Kasumi-1 (cell line): ENCODE measurements at places on chromosomes 5 and 9.

DNA sequence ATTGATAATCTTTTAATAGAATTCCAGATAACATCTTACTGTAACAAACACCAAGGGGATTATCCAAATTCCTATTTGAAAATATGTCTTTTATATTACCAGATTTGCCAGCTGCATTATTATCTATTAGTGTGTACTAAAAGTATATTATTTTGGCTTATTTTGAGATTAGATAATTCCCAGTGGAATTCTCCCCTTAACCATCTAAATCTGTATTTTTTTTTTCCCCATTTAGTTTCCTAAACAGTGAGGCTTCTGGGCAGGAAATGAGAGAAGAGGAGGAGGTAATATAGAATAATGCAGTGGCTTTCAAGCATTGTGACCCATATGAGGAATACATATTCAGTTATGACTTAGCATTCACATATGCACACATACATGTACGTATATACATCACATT, 53.5 kb upstream of the ABL1 start:
- DNase-seq: no peak

- DNase-seq: no peak
Observed at GRCh38 chr5:179259731-179260323, 85.4 kb downstream of the ADAMTS2 start.

DNA sequence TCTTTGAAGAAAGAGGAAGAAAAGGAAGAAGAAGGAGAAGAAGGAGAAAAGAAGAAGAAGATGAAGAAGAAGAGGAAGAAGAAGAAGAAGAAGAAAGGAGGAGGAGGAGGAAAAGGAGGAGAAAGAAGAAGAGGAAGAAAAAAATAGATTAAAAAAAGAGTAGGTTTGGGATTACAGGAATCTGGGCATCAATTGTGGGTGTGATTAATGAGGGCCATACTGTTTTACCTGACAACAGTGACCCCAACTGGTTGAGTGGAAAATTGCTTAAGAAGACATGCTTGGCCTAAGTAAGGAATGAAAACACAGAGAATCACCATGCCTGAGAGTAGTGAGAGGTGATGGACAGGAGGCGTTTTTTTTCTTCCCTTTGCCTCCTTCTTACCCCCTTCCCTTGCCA, 114.6 kb downstream of the FAM170A start:
- DNase-seq: peak; percentile 63

GRCh38 chr5:59766427-59767210, 126.9 kb downstream of the PDE4D start:
- no peak for DNase-seq

DNA sequence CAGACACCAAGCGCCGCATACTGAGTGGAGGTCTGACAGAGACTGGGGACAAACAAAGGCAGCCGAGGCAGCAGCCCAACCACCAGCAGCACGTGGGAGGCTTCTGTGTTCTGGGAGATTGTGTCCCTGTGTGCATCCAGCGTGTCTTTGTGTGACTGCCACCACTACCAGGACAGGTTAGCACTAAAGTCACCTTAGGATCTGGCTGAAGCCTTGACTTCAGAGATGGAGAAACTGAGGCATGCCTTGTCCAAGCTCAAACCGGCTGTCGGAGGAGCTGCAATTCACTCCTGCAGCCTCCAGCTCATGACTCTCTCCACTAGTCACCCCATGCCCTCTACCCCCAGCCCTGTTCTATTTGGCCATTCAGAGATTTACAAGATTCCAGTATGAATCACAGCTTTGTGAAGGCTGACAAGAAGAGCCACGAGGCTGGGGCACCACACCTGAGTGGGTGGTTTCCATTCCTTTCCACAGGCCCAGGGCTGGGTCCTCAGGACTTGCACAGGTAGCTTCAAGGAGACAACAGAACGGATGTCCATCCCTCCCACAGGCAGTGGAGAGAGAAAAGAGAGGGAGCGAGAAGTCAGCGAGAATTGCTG, 69.3 kb downstream of the SHB start:
- DNase-seq: no peak

DNA sequence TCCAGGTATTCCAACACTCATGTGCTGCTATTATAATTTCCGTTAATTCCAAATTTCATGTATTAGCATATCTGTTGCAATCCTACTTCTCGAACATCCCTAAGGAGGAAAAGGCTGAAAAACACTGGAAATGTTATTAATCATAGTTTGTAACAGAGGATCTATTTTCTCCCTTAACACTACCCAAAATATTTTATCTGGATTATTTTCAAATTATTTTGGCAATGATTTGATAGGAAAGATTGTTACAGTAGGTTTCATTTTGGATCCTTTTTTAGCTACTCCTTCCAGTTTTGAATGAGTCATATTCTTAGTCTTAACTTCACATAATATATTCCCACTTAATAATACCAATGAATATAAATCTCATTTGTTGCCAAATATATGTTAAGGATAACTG, 13.9 kb upstream of the NAA35 start:
- no peak for DNase-seq

GRCh38 chr5:35554016-35554415, 63.6 kb upstream of the SPEF2 start:
- DNase-seq: no peak

GRCh38 chr5:174166231-174167079, 120.9 kb downstream of the NSG2 start:
- DNase-seq: no peak

DNA sequence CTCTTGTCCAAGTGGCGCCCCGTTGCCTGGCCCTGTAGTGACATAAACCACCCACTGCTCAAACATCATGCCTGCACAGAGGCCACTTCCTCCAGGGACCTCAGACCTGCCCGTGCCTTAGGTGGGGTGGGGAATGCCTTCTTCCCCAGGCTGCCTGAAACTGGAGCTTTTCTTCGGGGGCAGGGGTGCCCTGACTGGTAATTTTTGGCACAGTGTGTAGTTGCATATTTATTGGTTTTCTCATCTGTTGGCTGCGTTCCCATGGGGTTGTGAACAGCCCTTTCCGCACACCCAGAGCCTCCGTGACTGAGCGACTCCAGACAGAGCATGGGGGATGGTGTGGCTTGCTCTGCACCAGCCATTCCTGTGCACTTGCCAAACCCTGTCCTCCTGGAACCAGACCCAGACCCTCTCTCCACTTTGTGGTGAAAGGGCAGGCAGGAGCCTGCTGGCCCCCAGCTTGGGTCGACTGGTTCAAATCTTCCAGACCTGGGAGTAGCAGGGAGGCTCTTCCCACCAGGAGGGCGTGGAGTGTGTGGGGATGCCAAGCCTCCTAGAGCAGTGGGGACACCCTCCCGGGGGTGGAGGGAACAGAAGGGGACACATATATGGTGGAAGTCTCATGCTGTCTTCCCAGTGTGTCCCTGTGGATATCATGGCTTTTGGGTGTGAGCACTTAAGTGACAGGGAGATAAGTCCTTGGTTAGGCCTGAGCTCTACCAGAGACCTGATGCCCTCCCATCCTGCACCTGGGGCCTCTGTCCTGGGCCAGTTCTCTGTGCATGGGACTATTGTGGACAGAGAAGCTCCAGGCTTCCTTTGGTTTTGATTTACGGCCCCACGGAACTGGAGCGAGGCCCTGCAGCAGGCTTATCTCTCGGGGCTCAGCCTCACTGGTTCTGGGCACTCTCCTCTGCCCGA, 39.6 kb downstream of the WNK2 start:
- DNase-seq: no peak

DNA sequence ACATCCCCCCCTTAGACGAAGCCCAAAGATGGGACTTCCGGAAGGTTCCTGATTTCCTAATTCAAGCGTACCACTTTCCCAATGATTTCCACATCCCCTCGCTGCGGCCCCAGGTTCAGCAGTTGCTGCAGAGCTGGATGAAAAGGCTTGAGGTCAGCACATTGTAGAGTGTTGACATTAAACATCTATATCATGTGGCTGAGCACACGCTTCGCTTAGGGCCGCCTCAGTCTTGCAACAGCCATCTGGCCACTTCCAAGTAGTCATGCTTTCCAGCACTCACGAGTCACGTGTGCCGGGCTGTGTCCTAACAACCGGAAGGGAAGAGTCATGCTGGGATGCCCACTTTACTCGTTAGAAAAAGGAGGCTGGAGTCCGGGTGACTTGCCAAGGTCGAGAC, 340.6 kb upstream of the IRX4 start:
- no peak for DNase-seq

GRCh38 chr9:35306283-35306682, 144.5 kb downstream of the UNC13B start:
- DNase-seq: no peak

- DNase-seq: no peak
Observed at GRCh38 chr5:1553539-1554409, 30.0 kb upstream of the LPCAT1 start.

- DNase-seq: no peak
Observed at GRCh38 chr5:30650311-30650710, 543.2 kb upstream of the CDH6 start.

DNA sequence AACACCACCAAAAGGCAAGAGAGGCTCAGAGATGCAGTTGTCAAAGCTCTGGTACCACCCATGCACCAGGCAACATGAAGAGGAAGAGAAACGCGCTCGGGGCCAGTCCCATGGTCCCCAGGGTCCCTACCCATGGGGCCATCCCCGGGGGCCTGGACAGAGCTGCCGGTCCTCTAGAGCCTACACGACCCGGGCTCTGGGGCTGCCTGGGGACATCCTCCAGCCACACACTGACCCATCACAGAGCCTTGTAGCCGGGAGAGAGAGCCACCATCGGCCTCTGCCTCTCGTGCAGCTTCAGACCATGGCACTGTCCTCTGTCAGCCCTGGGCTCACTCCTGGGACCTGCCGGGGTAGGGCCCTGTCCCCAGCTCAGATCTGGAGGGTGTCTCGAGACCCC, 23.7 kb downstream of the VAV2 start:
- DNase-seq: no peak

GRCh38 chr9:31034311-31034710, 1350.1 kb upstream of the ACO1 start:
- no peak for DNase-seq

- DNase-seq: no peak
Observed at GRCh38 chr5:148904440-148904839, 78.0 kb downstream of the ADRB2 start.

DNA sequence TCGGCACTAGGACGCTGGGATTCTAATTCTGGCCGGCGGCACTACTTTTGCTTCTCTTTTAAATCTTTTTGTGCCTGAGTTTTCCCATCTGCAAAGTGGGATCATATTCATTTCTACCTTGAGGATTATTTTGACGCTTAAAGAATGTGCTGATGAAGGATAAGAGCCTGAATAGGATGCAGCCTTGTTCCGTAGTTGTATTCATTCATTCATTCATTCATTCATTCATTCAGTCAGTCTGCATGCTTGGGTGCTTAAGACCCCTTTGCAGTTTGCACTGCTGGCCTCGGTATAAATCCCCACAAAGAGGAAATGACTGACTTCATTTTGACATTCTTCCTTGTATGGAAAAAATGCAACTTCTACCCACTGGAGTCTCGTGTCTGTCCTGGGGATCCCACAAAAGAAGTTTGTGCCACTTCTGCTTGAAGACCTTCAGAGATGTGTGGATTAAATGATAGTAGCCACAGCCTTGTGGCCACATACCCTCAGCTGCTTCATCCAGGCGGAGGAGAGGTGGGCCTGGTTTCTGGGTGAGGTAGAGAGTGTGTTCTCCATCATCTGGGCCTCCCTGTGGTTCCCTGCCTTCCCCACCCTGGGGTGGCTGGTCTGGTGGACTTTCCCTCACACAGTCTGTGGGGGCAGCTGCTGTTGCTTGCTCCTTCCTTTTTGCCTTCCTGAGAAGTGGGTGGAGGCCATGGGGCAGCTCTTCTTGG, 62.6 kb downstream of the PPARGC1B start:
- DNase-seq: no peak

- DNase-seq: no peak
Observed at GRCh38 chr9:91180240-91180929, 181.3 kb downstream of the AUH start.

- peak; percentile 9 for DNase-seq
Observed at GRCh38 chr5:55601204-55601618, 66.4 kb upstream of the PLPP1 start.

DNA sequence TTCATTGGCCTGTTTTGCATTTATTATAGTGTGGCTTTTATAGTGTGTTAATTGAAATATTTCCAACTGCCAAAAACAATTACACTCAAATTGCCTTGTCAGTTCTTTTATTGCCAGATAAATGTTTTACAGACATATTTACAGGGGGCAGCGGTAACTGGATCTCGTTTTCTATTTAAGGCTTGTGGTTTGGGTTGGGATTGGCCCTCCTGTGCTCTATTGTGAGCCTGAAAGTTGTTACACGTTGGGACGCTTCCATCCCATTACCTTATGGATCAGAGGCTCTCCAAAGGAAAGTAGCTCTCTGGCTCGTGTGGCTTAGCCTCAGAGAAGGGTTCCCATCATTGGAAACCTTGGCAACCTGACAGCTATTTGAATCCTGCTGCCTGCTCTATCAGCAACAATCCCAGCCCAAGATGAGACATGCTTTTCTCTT, 20.8 kb downstream of the DNAI1 start:
- no peak for DNase-seq

DNA sequence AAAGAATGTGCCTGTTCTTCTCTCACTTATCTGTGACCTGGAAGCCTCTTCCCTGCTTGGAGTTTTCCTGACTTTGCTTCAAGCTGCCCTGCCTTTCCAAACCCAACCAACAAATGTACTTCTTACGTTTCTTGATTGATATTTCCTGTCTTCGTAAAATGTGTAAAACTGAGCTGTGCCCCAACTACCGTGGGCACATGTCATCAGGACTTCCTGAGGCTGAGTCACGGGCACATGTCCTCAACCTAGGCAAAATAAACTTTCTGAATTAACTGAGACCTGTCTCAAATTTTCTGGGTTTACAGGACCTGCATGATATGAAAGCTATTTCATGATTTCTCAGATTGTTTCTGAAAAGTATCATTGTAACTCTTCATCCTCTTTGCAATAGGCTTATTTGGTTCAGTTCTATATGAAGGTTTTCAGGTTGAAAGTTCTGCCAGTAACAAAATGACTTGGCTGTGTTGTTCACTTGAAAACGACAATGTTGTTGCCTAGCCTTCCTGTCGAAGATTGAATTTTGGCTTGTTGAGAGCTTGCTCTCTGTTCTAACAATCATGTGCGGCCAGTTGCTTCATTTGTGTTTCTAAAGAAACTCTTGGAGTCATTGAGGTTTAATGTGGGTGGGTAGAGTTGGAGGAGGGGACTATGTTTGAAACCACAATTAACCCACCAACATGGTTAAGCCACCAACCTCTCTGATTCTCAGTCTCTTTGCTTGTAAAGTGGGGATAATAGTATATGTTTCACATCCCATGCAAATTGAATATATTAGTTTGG, 145.6 kb downstream of the FBXL7 start:
- peak; percentile 7 for DNase-seq

- DNase-seq: no peak
Observed at GRCh38 chr9:89779405-89780203, 174.8 kb downstream of the GADD45G start.
